PC-9 (cell line): ENCODE measurements at places on chromosomes 4 and X. TPM values are rescaled to one million over a fixed set of nuclear protein-coding genes. Genes with fewer than 3 reads are reported as not detected.

DNA sequence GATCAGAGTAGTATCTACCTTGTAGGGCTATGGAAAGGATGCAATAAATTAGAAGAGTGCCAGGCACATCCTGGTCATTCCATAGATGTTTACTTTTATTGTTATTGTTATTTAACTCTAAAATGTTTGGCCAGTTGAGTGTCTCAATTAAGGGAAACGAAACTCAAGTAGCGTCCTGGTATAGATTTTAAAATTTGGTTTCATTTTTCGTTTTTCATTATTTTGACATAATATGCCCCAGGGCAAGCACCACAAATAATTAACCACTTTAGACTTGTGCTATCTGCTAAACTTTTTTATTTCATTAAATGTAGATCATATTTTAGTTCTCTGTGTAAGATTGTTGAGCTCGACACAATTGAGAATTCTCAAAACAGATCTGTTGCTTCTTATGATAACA lies 179.7 kb upstream of the PRPS2 start:
- DNase-seq: no peak
- no peaks in the 10 kb centered on the region for H3K36me3 ChIP-seq
- H3K4me3 ChIP-seq: no peak overlapping the region
- H3K27ac ChIP-seq: no peak overlapping the region
- H3K27me3 ChIP-seq: no peaks in the 10 kb centered on the region

TLR3 gene
- 7.7 and 10.3 TPM in 2 replicates for total RNA-seq

DNA sequence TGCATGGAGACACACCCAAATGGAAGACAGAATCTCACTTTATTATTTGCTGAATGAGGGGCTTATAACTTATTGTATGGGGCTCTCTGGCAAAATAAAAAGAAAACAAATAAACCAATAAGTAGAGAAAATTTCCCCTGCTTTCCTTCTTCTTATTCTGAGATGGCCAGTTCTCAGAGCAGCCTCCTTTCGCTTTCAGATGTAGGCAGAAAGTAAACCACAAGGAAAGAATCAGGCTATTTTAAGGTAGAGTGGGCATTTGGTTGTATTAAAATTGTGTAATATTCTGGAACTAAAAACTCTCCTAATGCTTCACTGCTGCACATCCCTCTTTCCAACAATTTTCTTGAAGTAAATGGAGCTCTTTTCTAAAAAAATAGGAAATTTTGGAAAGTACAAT lies 241.8 kb downstream of the GALNTL6 start:
- no peak overlapping the region for H3K4me3 ChIP-seq
- DNase-seq: no peak
- H3K36me3 ChIP-seq: no peaks in the 10 kb centered on the region
- H3K27me3 ChIP-seq: no peaks in the 10 kb centered on the region
- no peak overlapping the region for H3K27ac ChIP-seq
- no peaks in the 10 kb centered on the region for H3K4me1 ChIP-seq

- no peak for DNase-seq
- peaks cover 5% of the 10 kb centered on the region; the same call in 1 of the 2 replicates for H3K27me3 ChIP-seq
- no peak overlapping the region for H3K4me3 ChIP-seq
- H3K4me1 ChIP-seq: no peaks in the 10 kb centered on the region
- H3K36me3 ChIP-seq: no peaks in the 10 kb centered on the region
- no peak overlapping the region for H3K27ac ChIP-seq
Observed at GRCh38 chrX:9298221-9298620, 166.6 kb upstream of the TBL1X start.

- H3K4me1 ChIP-seq: no peaks in the 10 kb centered on the region
- H3K27ac ChIP-seq: no peak overlapping the region
- DNase-seq: no peak
- H3K4me3 ChIP-seq: no peak overlapping the region
Observed at GRCh38 chr4:173057901-173058300, 110.7 kb upstream of the GALNT7 start.

UGT2B10 gene
- not detected in 2 replicates for total RNA-seq
